ENCODE measurements at places on chromosomes 12 and 14. TPM values are rescaled to one million over a fixed set of nuclear protein-coding genes. Genes with fewer than 3 reads are reported as not detected.

Gene SLC7A8
- total RNA-seq = 1.4 TPM

Gene DENND5B
- 17.8 TPM for total RNA-seq

Gene SLC2A14
- total RNA-seq = under 0.01 TPM

Gene CSRP2
- 11.7 TPM for total RNA-seq

Gene SLC17A8
- not detected for total RNA-seq

Gene KRT5
- total RNA-seq = 1.4 TPM

Gene TAS2R8
- total RNA-seq = not detected

Gene CCDC184
- 0.96 TPM for total RNA-seq

Gene PMCH
- total RNA-seq = not detected

Gene PLCZ1
- total RNA-seq = not detected

Gene MUCL1
- not detected for total RNA-seq

Gene HHIPL1
- 9.3 TPM for total RNA-seq

Gene RCOR1
- 10.4 TPM for total RNA-seq

Gene ST8SIA1
- total RNA-seq = 0.28 TPM

Gene CLEC4E
- total RNA-seq = not detected

Gene OR4N2
- total RNA-seq = not detected

Gene SIX6
- not detected for total RNA-seq

Gene HCAR3
- not detected for total RNA-seq

Gene PRPH
- under 0.01 TPM for total RNA-seq

Gene GLS2
- under 0.01 TPM for total RNA-seq

Measured in regular cardiac myocyte (primary cell).